ENCODE measurements at places on chromosomes 1 and 21.

DNA sequence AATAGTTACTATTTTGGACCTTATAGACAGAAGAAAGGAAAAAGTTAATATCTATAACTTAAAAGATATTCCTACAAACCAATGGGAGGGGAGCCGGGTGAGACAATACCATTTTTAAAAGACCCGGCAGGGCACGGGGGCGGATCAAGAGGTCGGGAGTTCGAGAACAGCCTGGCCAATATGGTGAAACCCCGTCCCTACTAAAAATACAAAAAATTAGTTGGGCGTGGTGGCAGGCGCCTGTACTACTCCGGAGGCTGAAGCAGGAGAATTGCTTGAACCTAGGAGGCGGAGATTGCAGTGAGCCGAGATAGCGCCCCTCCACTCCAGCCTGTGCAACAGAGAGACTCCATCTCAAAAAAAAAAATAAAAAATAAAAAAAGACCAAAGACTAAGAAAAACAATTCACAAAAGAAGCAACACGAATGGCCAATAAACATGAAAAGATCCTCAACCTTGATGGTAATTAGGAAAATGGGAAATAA is 1.2 kb upstream of the PSMB2 start:
- no peak for DNase-seq

DNA sequence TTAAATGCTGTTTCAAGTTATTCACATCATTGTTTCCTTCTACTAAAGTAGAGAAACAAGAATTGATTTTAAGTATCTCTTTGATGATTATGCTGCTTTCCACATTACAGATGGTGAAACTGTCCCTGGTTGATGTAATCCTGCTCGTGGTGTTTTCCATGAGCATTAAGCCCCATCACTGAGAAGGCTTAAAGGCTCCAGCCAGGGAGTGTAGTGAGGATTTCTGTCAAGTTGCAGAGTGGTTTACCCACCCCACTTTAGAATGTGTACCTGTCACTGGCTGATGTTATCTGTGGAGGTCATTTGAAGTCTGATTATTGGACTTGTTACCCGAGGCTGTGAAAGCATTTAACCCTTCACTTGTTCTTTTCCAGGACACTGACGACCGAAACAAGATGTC is 12.9 kb downstream of the CERS2 start:
- DNase-seq: no peak

GRCh38 chr1:20385630-20386029 is 95.0 kb downstream of the VWA5B1 start:
- DNase-seq: no peak

DNA sequence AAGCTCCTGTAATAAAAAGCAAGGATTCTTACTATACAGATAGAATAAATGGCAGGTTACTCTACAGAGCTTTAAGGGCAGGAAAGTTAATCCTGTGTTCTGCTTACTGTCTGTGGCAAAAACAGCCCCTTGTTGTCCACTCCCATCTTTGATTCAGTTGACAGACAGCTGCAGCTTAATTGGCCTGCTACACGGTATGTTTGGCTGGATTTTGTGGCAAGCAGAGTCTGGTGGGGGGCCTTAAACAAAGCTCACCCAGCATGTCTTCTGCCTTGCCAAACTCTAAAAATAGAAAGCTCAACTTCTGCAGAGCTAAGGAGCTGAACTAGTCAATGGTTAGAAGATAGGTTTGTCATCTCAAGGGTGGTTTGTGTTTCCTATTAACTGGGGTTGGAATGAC is 407.2 kb downstream of the HLX start:
- DNase-seq: no peak

GRCh38 chr1:218643926-218644325 is 298.8 kb downstream of the TGFB2 start:
- DNase-seq: no peak

DNA sequence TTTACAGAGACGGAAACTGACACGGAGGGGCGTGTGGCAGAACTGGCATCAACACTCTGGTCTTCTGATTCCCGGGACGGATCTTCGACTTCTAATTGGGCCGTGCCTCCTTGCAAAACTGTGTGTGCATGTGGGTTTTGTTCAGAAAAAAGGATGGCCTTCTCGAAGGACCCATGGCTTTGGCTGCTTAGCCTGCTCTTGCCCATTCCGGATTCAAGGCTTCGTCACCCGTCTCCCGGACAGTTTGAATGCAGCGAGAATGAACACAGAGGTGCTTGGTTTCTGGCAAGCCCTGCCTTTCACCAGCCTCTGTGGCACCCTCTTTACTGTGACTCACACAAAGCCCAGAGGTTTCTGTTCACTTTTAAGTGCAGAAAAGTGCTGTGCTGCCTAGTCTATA is 120.1 kb downstream of the PRDM2 start:
- DNase-seq: no peak

- DNase-seq: no peak
Measured at GRCh38 chr1:208462761-208463160, 218.6 kb upstream of the PLXNA2 start.

- no peak for DNase-seq
Measured at GRCh38 chr1:223109581-223110026, 33.4 kb downstream of the TLR5 start.

DNA sequence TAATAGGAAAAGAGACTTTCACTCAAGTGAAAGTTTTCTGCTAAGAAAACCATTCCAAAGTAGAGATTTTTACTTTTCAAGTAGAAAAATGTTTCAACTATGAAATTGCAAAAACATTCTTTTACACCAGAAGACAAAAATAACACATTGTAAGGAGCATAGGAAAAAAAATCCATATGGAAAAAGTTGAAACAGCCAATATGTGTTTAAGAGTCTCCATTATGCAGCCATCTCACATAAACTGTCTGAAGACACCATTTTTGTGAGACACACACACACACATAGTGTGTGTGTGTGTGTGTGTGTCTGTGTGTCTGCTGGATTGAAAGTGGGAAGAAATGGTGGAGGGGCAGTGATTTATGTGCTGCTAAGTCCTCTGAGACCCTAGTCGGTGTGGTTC is 162.1 kb downstream of the HHAT start:
- DNase-seq: no peak

GRCh38 chr1:75308365-75308764 is 174.2 kb downstream of the LHX8 start:
- DNase-seq: no peak

DNA sequence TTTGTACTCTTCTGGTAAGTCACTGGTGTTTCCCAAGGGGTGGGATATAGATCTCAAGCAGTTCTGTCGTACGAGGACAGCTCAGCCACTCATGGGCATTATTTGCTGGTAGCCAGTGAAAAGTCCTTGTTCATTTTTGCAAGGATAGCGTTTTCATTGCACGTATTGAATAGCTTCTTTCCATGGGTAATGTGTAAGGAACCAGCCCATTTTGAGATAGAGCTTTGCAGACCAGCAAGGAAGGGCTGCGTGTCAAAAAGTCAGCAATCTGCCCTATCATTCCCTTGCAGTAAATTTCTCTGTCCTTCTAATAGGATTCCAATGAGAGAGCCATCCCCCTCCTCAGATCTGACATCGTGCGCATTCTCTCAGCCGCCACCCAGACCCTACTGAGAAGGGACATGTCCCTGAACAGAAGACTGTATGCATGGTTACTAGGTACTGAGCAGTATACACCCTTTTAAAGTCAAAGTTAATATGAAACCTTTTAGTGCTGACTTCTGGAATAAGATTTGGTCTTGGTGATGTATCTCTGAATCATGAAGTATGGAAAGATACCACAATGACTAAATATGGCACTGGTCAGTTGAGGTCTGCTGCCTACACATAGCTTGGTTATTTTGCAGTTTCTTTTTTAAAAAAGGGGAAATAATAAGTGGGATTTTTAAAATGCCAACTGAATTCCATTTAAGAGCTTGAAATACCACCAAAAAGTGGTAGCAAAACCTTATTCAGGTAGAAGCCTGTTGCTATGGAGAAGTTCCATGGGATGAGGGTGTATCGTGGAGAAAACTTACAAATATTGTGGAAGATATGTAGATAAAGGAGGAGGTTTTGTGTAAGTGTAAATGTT is 55.3 kb downstream of the DOP1B start:
- DNase-seq: peak; percentile 85

GRCh38 chr1:100921110-100921706 is 25.3 kb downstream of the SLC30A7 start:
- peak; percentile 79 for DNase-seq

DNA sequence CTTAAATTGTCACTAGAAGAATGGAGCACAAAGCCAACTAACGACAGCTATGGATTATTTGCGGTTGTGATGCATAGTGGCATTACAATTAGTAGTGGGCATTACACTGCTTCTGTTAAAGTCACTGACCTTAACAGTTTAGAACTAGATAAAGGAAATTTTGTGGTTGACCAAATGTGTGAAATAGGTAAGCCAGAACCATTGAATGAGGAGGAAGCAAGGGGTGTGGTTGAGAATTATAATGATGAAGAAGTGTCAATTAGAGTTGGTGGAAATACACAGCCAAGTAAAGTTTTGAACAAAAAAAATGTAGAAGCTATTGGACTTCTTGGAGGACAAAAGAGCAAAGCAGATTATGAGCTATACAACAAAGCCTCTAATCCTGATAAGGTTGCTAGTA is 13.5 kb downstream of the USP1 start:
- no peak for DNase-seq

DNA sequence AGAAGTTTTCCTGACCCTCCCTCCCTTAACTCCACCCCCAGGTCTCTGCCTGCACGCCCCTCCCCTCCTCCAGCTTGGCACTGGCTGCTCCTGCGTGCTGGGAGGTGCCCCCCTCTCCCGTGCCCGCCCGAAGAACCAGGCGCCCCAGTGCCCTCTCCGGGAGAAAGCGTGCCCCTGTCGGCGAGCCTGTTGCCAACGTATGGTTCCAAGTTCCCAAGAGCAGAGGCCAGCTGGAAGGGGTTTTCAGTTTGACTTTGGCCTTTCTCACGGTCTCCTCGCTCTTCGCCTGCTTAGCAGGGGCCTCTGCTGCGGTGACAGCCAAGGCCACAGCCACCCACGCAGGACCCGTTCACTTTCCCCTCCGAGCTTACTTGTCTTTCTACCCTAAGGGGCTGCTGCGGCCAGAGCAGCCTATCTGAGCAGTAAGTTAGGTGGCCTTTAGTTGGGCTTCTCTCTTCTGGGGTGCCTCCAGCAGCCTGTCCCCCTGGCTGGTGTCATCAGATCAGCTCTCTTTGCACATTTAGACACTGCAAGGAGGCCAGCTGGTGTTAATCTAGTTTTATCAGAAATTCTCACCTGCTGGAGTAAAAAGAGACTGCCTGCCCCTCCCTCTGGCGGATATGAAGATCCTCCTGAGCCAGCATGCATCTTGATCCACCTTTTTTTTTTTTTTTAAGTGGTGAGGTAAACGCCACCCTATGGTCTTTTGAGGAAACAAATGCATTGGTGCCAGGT is 1.5 kb downstream of the STUM start:
- DNase-seq: peak; percentile 17

GRCh38 chr1:211335522-211336157 is 9.0 kb downstream of the TRAF5 start:
- no peak for DNase-seq

DNA sequence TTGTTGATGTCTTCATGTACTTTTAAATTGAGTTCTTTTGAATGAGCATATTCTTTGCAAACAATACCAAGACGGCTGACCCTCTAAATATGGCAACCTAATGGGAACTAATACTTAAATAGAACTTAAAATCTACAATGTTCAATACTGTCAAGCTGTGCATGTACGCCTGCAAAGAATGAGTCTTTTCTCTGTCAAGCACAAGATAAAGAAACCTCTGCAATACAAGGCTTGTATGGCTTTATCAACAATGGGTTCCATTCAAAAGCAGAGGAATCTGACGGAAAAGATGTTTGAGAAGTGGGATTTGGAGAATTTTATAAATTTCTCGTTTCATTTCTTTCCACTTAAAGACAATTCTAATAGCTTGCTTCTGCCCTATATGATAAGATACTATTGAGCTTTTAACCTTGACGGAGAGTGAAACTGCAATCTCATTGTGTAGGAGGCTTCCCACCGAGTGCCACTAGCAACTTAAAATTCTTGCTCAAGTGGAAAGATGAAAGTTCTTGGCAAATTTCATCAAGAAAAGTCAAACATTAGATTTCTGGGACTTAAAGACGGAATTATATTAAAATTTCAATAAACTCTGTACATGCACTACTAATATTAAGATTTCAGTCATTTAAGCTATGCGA is 119.8 kb downstream of the RGS21 start:
- no peak for DNase-seq

DNA sequence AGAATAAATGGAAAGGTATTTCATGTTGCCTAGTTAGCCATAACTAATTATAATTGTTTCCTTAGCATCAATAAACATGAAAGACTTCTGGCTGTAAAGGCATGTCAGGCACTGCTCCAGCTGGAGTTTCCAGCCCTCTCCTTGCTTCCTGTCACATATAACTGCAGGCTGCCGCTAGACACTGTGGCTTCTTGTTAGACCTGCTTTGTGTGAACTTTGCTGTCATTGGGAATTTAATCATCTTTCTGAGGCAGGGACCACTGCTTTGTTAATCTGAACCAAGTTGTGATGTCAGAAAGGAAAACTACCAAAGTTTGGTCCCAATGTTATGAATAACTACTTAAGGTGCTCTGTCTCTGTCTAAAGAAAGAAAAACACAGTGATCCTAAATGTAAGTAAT is 90.3 kb upstream of the DUSP10 start:
- DNase-seq: peak; percentile 40

DNA sequence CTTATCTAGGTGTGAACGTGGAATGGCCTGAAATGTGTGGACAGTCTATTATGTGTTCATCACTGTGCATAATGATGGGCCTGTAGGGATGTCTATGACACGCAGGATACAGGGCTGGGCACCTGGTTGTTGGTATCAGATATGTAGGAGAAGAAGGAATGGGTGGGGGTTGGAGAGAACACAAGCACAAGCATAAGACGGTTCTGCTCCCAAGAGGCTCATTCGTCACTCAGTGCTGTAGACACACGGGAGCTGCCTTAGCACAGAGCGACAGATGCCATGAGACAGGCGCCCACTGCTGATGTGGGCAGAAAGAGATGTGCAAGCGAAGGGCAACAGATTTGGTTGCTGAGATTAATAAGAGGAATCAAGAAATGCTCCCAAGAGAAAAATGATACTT is 256.2 kb downstream of the DISC1 start:
- DNase-seq: no peak

DNA sequence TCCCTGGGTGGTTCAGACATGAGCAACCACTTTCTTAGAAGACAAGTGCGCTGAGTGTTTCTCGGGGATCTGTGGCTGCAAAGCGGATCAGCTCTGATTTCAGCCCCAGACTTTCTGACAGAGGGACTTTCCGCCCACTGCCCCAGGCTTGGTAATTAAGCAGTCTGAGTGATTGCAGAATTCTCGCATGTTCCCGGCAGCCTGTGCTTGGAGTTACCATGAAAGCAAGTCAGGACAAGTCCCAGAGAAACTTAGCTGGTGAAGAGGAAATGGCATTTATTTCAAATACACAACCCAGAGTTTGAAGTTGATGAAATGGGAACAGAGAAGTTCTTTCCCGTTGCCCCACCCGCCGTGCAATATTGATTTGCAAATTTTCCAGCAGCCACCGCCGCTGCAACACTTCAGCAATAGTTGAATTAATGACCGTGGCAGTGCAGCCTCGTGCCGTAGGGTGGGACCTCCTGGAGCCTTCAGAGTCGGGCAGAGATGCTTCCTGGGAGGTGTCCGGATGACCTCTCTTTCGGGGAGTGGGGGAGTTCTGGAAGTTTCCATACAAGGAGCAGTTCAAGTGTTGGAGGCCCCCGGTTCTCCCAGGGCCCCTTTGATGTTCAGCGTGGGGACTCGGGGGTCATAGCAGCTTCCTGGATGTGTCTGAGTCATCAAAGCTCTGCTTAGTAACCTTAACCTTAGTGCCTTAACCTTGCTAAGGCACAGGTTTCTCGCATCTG is 134.7 kb downstream of the KAZN start:
- peak; percentile 56 for DNase-seq

Data from fibroblast of lung (primary cell).